ENCODE measurements at places on chromosomes 6 and 20. TPM values are rescaled to one million over a fixed set of nuclear protein-coding genes. Genes with fewer than 3 reads are reported as not detected.

GRCh38 chr20:24364482-24364881 is 104.9 kb upstream of the SYNDIG1 start:
- DNase-seq = no peak

GRCh38 chr6:27706431-27706830 is 205.8 kb downstream of the OR2B2 start:
- no peak for DNase-seq

DNA sequence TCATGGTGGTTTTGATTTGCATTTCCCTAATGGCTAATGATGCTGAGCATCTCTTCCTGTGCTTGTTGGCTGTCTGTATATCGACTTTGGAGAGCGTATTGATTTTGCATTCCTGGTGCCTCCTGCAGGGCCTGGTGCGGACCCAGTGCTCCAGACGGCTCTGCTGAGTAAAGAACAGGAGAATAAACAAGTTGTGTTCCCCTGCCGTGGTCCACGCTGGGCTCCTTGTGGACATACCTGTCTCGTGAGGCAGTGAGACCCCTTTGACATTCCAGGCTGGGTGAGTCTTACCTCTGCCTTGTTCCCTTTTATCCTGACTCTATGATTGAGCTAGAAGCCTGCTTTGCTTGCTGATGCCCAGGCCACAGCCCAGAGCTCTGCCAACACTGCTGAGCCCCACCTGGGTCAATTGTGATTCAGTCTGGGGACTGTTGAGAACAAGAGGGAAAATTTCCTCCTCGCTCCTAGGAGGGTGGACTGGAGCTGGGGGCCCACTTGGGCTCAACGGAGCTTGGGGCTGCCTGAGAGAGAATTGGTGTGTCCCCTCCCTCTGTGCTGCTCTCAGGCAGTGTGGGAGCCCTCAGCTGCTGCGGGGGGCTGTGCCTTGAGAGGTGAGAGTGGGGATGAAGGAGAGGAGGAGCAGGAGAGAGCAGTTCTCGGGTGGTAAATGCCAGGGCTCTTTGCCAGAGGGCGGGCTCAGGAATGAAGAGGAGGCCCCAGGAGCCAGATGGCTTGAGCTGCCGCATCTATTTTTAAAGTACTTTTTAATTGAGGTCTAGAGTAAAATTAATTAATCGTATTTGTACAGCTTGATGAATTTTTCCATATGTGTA is 43.7 kb upstream of the PMEPA1 start:
- no peak for DNase-seq

GRCh38 chr6:42454428-42454791 is 2.7 kb upstream of the TRERF1 start:
- DNase-seq = peak; percentile 22

GRCh38 chr20:14295238-14295637 is 42.2 kb downstream of the FLRT3 start:
- DNase-seq = no peak

GRCh38 chr6:55448451-55448850 is 121.2 kb downstream of the GFRAL start:
- peak; percentile 26 for DNase-seq

- DNase-seq = peak; percentile 16
These were observed 70.4 kb upstream of the SMIM28 start for GRCh38 chr6:138307352-138307751.

DNA sequence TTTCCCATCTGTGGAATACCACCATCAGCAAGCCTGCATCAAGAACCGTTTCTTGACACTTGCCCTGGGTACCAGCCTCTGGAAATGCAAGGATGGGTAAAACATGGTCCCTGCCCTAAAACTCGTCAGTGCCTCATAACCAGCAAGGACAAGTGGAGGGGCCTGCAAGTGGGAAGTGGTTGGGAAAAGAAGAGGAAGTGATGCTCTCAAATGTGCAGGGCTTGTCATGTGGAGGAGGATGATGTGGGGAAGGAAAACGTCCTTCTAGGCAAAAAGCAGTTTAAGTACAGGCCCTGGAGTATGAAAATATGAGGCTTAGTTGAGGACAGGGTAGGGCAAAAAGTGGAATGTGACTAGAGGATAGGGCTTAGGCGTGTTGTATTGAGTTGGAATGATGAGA is 19.0 kb downstream of the RREB1 start:
- DNase-seq = no peak

- DNase-seq = no peak
These were observed 52.1 kb upstream of the BHLHE23 start for GRCh38 chr20:63058696-63059335.

DNA sequence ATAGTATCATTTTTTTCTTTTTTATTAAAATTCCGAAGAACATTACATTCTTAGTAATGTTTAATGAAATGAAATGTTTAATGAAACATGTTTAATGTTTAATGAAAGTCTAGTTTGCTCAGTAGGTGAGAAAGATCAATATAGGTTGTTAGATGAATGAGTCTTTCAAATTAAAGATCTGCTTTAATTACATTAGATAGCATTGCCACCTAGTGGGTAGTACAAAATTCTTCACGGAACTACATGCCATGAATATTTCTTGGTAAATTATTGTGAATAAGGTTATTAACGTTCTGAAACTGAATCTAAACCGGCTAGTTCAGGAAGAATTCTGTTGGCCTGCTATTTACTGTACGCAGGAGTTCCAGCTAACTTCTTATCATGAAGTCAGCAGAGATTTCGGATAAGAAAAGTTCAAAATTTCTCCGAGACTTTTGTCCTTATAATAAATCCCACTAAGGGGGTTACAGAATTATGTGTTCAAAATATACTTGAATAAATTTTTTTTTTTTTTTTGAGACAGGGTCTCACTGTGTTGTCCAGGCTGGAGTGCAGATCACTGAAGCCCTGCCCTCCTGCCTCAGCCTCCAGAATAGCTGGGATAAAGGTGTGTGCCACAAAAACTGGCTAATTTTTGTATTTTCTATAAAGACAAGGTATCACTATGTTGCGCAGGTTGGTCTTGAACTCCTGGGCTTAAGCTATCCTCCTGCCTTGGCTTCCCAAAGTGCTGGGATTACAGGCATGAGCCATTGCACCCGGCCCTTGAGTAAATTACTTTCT is 7.9 kb upstream of the GMNN start:
- no peak for DNase-seq

DNA sequence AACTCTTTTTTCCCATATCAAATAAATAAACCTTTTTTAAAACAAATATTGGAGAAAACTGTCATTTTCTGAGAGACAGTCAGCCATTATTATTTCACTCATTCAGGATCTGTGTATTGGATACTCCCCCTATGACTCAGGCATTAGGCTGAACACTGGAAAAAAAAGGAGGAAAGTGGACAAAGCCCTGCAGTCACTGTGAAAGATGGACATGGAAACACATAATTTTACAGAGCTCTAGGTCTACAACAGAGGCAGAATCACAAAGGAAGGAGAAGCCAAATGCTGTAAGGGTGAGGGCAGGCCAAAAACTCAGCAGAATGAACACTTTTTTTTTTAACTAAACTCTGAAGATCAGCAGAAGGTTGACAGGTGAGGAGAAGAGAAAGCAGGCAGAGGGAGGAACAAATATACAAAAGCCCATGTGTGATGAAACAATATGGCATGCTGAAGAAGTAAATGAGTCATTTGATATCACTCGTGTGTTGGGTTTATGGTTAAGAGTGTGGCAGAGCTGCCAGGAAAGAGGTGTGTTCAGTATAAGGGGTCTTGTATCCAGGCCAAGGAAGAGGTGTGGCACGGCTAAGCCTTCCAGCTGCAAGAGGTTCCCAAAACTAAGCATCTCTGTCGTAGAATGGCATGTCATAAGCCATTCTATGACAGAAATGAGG is 39.1 kb downstream of the EPB41L2 start:
- DNase-seq = peak; percentile 87

DNA sequence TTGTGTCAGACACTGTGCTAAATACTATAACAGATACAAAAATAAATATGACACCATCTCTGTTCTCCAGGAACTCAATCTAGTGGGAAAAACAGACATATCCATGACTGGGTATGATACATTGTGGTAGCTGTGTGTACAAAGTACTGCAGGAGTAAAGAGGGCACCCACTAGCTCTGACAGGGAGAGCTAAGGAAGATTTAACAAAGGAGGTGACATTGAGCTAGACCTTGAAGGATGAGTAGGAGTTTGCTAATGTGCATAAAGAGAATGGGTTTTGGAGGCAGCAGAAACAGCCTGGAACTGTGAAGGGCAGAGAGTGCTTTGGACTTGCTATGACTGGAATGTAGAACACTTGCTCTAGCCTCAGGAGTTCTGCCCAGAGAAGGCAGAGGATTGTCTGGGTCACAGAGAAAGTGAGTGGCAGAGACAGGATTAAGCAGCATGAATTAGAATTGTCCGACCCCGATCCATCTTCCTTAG is 14.4 kb downstream of the MMP24 start:
- no peak for DNase-seq

GRCh38 chr6:167811442-167812087 is 15.1 kb upstream of the AFDN start:
- DNase-seq = no peak

SMAP1 gene
- 27.3 TPM for total RNA-seq

DSP gene
- total RNA-seq = 468 TPM

KHDRBS2 gene
- total RNA-seq = not detected

CNR1 gene
- total RNA-seq = 0.84 TPM

MYO6 gene
- total RNA-seq = 33.1 TPM

BTN1A1 gene
- not detected for total RNA-seq

HCK gene
- total RNA-seq = 0.53 TPM

BTNL2 gene
- not detected for total RNA-seq

MEI4 gene
- 0.54 TPM for total RNA-seq

NR2E1 gene
- total RNA-seq = not detected

Data from astrocyte (in vitro differentiated cells and primary cell).